Esophagus muscularis mucosa (tissue), 4 donors: ENCODE measurements at places on chromosomes 16 and 17. TPM values are rescaled to one million over a fixed set of nuclear protein-coding genes. Genes with fewer than 3 reads are reported as not detected.

Gene TBC1D3C
- total RNA-seq: not detected

Gene CNP
- 68.9 TPM for total RNA-seq

Gene GDPD3
- 0.66 TPM for total RNA-seq

Gene KRT26
- not detected for total RNA-seq

Gene ALKBH5
- total RNA-seq: 120 TPM

Gene GNAO1
- total RNA-seq: 6.8 TPM

Gene MT1H
- not detected for total RNA-seq

Gene TBC1D3K
- total RNA-seq: not detected

Gene TNRC6C
- total RNA-seq: 31.6 TPM
